HEK293T (cell line): ENCODE measurements at places on chromosomes 16 and 17.
A peak's percentile ranks its signal among the peaks of the same experiment; 100 is the strongest.

GRCh38 chr17:70105641-70106040 is 30.6 kb downstream of the KCNJ16 start:
- DNase-seq = no peak

GRCh38 chr16:88809068-88809675 is 2.6 kb downstream of the APRT start:
- no peak for DNase-seq

DNA sequence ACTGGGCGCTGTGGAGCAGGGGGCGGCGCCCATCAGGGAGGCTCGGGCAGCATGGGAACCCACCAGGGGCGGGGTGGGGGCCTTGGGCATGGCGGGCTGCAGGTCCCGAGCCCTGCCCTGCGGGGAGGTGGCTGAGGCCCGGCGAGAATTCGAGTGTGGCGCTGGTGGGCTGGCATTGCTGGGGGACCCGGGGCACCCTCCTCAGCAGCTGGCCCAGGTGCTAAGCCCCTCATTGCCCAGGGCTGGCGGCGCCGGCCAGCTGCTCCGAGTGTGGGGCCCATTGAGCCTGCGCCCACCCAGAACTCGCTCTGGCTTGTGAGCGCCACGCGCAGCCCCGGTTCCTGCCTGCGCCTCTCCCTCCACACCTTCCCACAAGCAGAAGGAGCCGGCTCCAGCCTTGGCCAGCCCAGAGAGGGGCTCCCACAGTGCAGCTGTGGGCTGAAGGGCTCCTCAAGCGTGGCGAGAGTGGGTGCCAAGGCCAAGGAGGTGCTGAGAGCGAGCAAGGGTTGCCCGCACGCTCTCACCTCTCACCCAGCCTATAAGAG is 5.9 kb downstream of the ALDH3A2 start:
- no peak for DNase-seq

DNA sequence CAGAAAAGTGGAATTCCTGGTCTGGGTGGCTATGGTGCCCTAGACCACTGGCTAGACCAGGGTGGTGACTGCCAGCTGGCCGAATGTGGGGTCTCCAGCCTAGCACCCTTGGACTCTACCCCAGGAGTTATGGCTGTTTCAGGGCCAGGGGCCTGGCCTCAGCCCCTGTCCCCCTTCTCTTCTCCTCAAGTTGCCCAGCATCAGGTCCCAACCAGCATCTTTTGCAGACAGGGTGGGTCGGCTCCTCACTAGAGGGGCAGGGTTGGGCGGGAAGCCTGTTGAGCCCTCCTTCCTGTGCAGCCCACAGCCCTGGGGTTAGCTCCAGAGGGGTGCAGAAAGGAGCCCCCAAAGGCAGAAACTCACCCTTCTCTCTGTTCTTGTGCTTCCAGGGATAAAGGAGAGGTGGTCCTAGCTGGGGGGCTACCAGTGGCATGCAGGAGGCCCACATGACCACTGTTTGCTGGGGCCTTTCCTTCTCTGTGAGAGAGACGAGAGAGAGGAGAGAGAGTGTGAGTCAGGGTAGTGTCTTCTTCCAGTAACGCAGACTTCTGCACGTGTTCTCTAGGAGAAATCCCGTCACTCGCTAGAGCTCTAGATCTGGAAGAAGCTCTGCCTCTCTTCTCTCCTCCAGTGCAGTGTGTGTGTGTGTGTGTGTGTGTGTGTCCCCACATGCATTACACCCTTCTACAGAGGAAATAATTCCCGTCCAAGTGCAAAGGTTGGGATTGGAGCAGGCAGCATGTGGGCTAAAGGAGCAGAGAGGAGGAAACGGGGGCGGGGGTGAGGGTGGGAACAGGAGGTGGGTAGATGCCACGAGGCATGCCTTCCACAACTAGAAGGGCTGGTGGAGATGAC is 209.4 kb downstream of the SEC14L1 start:
- DNase-seq = peak; percentile 3

GRCh38 chr17:35046740-35047283 is 16.7 kb downstream of the RFFL start:
- DNase-seq = peak; percentile 30

DNA sequence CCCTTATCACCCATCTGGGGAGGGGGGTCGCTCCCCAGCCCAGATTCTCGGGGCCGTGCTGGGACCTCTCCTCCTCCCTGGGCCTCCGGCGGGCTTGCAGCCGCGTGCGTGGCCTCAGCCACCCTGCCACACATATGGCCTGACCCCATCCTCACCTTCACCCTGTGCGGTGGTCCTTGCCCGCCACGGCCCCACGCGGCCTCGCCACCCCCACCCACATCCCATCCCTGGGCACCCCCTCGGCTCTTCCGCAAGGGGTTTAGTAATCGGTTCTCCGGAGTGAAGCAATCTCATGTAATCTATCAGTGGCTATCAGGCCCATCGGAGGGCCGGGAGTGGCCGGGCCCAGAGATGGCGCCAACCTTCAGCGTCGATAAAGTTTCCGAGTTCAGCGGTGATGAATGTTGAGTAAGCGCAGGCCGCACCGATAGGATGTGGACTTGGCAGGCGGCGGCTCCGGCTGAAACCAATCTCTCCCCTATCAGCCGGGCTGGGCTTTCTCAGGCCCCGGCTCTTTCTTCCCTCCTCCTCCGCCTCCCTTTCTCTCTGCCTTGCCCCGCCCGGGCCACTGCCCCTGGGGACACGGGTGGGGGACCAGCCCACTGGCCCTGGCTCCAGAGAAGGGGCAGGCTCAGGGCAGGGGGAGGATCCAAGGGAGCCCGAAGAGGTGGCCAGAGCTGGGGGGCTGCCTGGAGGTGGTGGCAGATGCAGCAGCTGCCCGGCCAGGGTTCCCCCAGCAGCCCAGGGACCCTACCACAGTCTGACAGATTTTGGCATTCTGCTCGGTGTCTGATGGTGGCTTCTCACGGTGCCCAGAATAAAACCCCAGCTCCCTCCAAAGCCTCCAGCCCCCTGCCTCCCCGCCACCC is 20.8 kb downstream of the ZFPM1 start:
- no peak for DNase-seq
